ENCODE measurements at places on chromosomes 2 and 18.

DNA sequence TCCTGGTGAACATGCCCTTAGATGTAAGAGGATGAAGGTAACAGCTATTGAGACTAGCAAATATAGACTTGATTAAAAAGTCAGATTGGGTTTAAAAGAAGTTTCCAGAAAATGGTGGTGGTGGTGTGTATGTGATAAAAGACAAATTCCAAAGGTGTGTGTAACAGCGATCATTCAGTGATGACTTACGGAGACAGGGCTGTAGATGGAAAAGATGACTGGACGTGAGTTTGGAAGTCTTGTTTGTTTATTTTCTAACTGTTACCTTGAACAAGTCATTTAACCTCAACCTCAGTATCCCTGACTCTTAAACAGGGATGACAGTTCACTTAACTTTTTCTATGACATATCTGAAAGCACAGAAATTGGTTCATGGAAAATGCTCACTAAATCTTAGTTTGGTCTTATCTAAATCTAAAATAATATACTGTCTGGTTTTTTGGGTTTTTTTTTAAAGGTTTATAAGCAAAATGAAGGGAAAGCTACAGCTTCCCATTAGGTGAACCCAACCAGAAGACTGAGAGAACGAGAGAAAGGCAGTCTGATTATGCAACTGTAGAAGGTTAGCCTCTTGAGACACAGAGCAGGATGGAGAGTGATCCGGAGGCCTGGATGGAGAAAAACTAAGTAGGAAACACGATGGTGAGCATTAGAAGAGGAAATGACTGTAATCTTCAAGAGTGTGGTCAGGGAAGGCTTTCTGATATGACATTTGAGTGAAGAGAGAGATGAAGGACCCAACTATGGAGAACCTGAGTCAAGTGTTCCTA is 71.9 kb downstream of the TCF4 start:
- DNase-seq = peak; percentile 32

- DNase-seq = no peak
Observed at GRCh38 chr2:186595219-186595618, 5.4 kb downstream of the ITGAV start.

DNA sequence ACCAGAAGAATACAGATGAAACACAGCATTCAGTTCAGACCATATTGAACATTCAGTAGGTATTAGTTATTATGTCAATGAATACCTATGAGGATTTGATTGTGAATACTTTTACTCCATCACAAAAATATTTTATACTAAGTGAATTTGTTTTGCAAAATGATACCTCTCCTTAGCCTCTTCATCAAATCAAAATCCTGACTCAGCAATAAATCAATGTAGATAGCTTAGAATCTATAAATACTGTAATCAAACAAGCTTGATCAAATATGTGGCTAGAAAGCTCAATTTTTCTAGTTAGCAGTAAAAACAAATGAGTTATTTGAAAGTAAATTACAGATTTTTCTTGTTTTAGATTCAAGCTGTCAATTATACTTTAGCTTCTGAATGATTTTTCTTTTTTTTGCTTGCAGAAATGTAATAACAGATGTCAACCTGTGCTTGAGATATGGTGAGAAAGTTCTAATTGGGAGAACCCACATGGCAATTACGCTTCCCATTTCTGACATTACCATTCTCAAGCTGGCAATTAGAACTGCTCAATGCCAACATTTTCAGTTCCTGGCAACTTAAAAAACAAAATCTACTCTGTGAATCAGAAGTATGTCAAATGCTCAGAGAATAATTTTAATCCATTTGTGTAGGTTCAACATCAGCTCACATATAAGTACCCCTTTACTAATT is 109.6 kb downstream of the PRELID3A start:
- DNase-seq = no peak

- DNase-seq = no peak
Observed at GRCh38 chr18:40576507-40577115, 1378.4 kb upstream of the PIK3C3 start.

DNA sequence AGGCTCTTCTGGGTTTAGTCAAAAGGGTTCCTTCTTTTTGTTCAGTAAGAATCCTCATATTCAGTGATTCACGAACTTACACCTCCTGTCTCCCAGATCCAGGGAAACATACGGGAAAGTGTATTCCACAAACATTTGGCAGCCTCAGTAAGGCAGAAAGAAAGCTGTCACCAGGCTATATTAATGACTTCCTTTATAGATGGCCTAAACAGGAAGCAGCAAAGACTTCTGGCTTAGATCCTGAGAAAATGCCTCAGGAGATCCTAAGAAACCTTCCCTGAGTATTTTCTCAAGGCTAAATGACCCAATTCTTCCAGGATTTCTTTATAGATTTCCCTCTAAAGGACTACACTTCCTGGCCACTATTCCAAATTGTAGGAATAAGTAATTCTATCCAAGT is 1995.5 kb upstream of the CELF4 start:
- DNase-seq = no peak

DNA sequence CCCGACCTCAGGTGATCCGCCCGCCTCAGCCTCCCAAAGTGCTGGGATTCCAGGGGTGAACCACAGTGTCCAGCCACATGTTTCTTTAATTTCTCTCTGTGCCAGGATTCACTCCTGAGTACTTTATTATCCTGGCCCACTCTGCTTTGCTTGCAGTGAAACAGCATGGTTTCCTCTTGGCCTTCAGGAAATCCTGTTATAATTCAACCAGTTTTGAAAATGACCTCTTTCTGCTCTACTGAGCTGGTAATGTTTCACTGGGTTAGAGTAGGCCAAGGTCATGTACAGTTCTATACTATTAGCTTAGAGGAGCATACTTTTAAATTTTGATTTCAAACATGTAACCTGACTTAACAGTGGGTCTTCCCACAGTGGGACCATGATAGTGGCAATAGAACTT is 90.6 kb upstream of the PELI1 start:
- DNase-seq = no peak

GRCh38 chr2:80548469-80548868 is 243.9 kb upstream of the LRRTM1 start:
- no peak for DNase-seq

GRCh38 chr2:231917280-231918066 is 8.7 kb downstream of the NPPC start:
- peak; percentile 72 for DNase-seq

GRCh38 chr2:119181791-119182445 is 23.4 kb upstream of the C1QL2 start:
- no peak for DNase-seq

GRCh38 chr18:48938827-48939204 is 11.9 kb downstream of the SMAD7 start:
- DNase-seq = no peak

DNA sequence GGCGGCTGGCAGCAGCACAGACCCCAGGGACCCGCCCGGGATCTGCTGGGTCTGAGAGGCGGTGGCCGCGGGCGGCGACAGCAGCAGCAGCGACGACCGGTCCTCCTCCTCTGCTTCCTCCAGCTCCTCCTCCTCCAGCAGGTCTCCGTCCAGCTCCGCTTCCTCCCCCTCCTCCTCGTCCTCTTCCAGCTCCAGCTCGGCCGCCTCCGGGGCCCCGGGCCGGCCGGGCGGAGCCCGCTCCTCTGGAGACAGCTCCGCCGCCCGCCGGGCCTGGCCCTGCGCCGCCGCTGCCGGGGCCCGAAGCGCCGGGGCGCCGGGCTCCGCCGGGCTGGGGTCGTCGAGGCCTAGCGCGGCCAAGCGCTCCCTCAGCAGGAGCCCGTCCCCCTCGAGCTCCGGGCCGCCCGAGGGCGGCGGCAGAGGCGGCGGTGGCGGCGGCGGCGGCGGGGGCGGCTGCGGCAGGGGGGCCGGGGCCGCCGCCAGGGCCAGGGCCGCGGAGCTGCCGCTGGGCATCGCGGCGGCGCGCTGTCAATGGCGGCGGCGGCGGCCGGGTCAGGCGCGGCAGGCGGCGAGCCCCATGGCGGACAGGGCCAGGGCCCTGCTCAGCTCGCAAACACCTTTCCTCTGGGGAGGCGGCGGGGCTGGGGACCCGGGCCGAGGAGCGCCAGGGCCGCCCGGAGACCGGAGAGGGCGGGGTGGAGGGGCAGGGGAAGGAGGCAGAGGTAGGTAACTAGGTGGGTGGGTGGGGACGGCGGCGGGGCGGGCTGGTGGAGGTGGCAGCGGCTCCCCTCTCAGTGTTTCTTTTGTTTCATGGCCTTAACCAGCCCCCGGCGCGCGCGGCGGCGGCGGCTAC is 445 bp downstream of the MEX3C start:
- DNase-seq = peak; percentile 76

DNA sequence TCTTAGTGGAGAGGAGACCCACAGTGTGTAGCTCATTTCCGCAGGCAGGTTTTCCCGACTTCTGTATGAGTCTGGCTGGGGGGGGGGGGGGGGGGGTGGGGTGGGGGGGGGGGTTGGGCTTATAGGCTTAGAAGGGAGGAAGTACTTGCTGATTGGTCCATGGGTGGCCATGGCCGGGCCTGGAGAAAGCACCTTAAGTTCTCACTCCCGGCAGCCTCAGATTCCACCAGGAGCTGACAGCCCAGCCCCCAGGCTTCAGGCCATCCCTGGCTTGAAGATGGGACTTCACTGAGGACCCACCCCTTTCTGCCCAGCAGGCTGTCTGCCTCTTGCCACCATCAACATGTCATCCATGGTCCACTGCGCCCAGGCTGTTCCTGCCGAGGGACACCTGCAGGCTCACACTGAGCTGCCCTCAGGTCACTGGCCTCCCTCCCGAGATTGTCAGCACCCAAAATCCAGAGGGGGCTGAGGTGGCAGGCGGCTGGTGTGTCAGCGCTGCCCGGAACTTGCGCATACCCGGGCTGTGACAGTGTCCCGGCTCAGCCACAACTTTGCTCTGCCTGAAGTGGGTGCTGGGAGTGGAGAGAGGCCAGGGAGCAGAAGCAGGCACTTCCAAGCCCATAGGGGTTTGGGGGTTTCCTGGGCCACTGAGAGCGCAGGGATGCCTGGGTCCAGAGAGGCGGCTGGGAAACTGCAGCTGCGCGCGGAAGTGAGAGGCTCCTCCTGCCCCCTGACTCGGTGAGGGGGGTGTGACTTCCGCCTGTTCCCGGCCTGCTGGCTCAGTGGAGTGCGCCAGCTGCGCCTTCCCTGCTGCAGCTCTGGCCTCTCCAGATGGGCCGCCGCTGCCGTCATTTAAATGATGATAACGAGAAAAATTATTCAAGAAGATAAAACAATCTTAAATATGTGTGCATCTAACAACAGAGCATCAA is 256.1 kb downstream of the RPRM start:
- DNase-seq = no peak

- DNase-seq = no peak
Observed at GRCh38 chr2:99490623-99491461, 1.0 kb upstream of the REV1 start.

DNA sequence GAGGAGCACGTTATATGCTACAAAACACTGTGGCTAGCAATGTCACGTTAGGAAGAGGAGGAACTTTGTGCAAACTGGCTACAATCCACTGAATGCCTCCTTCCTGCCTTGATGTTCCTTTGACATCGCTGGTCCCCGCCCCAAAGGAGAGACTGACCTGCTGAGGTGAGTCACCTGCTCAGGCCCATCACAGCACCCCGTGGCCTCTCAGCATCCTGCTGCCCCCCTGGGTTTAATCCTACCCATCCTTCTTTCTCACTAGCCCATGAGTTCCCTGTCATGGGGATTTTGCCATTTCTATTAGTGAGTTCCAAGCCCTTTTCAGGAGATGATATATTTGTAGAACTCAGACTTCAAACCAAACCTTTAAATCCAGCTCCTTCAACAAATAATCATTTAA is 16.2 kb downstream of the DLGAP1 start:
- DNase-seq = no peak

DNA sequence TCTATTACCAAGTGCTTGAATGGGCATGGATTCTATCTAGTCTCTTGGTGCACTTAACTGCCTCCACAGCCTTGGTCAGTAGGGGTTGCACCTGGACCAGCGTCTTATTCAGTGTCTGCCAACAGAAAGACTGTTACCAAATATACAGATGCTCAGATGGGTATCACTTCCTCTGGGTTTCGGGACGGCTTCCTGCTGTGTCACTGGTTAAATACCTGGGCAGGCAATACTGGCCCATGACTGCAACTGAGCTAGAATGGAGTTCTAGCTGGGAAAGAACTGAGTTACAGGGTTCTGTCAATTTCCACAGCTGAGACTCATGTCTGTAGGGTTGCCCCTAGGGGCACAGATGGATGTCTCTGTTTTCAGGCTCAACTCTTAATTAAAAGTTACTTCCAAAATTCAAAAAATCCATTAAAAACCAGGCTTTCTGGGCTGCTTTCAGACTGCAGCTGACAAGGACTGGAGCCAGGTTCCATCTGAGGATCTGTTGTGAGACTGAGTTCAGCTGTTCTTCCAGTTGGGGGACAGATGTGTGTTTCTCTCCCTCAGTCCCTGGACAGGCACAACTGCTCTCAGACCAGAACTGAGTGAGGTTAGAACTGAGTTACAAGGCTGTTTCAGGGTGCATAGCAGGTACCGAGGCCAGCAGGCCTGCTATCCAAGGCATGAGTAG is 789.6 kb upstream of the SLC8A1 start:
- DNase-seq = no peak
